ENCODE measurements at places on chromosomes 3 and 15.

DNA sequence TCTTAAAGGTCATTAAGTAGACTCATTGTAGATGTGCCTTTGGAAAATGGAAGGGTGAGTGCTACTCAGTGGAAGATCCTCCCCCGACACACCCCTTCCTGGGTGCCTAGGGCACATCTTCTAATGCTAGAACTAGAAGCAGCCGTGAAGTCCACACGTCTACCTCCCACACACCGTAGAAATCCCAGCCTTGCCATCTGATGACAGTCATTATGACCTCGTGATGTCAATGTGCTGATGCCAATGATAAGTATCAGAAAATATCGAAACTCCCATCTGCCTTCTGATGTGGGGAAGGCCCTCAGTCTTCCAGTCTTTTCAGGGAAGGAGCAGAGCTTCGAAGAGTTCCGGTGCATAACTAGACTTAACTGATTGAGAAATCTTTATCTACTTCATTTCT lies 282.1 kb upstream of the ROPN1 start:
- DNase-seq, result no peak

DNA sequence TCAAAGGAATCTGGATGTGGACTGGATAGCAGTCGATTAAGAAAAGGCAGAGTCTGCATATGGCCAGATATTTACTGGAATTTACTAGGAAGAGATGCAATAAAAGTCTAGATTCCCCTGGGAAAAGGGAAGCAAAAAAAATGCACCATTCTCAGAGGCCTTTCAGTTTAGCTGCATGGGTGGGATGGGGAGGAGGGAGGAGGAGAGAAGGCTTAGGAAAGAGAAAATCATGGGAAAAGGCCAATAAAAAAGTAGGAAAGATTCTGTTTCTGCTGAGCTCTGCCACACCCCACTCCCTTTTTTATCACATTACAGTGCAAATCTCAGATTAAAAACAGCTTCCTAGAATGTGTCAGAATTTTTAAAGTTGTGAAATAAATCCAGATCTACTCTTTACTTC lies 103.6 kb downstream of the ADAMTS9 start:
- DNase-seq, result no peak

- DNase-seq, result no peak
Measured at GRCh38 chr3:184639351-184639750, 72.5 kb downstream of the MAGEF1 start.

DNA sequence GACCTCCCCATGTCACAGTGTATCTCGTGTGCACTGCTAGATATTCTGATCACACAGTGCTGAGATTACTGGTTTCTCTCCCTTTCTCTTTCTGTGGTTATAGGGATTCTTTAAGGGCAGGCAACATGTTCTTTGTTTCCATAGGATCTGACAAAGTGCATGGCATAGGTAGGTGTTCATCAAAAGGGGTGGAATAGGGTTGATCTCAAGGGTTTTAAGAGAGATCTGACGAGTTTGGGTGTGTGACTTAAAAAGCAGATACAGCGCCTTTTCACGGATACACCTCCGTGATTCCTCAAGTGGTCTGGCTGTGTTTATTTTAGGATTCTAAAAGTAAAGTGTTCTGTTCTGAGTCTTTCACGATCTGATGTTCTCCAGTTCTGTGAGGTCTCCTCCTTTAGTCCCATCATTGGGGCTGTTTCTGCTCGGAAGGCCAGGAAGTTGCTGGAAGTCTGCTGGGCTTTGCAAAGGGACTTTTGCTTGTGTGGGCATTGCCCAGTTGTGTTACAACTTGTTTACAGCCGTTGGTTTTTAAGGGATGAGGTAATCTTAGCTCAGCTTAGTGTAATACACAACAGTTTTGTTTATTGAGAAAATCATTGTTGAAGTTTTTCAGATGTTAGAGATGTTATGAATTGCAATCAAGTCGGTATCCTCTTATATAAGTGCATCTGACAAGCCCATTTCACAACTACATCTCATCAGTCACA lies 34.8 kb downstream of the IGF1R start:
- DNase-seq, result no peak

- no peak for DNase-seq
Measured at GRCh38 chr3:115659253-115660220, 36.2 kb downstream of the GAP43 start.

DNA sequence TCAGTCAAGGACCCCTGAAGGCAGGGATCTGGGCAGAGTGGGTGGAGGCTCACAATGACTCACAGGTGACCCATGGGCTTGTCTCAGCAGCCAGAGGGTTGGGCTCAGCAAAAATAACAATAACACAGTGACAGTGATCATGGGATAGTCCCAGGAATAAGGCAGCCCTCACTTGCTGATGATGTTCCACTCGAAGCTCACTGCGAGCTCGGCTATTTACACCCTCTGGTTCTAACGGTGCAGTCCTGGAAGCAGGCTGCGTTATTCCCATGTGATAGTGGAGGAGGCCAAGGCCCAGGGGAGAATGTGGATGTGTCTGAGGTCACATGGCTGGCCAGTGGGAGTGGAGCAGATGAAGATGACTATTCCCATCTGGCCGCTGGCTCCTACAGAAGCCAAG lies 16.2 kb downstream of the CCDC33 start:
- DNase-seq, result no peak

DNA sequence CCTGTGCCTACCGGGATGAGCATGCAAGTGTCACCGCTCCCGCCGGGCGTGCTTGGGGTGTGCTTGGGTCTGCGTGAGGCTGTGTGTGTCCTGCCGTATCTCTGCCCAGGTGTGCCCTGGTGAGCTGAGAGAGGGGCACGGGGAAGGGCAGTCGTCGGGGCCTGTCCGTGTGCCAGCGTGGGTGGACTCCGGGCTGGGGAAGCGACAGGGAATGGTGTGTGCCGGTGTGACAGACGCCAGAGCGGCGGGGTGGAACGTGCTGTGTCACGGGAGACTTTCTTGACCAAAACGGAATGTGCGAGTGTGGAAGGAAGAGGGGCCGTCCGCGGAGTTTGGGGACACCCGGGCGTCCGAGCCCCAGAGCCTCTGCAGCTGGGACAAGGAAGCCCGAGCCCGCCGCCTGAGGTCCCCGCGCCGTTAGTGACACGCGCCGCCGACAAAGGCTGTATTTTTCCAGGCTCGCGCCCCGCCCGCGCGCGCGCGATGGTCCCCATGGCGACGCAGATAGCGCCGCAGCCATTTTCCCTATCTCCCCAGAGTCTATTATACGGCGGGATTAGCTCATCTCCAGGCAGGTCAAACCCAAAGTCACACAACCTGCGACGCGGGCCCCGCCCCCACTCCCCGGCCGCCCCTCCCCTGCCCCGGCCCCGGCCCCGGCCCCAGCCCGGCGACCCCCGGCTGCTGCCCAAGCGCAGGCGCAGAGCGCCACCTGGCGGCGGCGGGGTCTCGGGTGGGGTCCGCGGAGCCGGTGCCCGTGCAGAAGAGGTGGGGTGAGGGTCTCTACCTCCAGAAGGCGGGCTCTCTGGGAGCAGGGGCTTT lies 4.5 kb upstream of the GATA2 start:
- peak; percentile 55 for DNase-seq

GRCh38 chr3:73500321-73500720 lies 124.4 kb downstream of the PDZRN3 start:
- DNase-seq, result no peak

- no peak for DNase-seq
Measured at GRCh38 chr3:170476291-170476690, 57.6 kb downstream of the CLDN11 start.

GRCh38 chr3:69400683-69401082 lies 14.8 kb upstream of the FRMD4B start:
- no peak for DNase-seq

DNA sequence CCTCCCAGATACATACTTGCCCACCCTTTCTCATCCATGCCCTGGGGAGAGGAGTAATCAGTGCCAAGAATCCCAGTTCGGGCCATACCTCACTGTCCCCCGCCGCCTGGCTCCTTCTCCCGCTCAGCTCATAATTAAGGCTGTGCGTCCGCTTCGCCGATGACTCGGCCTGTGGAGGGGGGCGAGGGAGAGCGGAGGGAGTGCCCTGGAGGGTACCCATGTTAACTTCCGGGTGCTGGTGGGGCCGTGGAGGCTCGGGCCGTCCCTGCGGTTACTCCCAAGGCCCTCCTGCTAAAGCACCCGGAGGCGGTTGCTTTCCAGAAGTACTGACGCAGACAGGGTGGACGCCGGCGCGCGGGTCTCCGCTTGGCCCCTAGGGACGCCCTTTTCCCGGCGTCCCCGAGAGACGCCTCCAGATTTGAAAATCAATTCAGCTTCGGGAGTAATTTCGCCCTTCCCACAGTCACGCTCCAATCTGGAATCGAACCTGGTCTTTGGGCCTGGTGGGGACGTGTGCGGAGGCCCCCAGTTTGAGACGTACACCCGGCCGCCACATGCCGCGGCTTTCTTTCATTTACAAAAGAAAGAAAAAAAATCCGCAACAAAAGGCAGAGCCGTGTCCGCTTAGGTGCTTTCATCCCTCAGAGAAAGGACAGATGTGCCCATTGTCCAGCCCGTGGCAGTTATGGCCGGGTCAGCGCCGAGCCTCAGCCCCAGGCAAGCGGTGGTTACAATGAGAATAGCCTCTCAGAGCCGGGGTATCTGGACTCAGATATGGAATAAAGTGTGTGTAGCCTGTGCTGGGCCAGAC lies 1.0 kb upstream of the ONECUT1 start:
- no peak for DNase-seq

DNA sequence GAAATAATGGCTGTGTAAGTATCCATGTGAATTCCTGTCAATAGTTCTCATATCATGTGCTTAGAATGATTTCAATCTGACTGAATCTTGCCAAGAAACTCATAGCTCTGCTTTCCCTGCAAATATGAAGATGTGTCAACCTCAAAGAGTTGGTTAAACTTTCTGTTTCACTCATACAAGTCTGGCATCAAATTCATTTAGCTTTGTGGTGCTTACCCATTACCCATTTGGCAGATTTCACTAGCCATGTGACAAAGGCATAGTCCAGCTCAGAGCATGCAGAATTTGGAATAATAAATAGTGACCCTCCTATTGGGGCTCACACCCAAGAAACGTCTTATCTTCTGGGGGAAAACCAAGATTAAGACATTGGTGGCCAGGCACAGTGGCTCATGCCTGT lies 256.6 kb upstream of the TPRG1 start:
- DNase-seq, result no peak

- DNase-seq, result no peak
Measured at GRCh38 chr3:10518506-10519150, 13.2 kb upstream of the ATP2B2 start.

DNA sequence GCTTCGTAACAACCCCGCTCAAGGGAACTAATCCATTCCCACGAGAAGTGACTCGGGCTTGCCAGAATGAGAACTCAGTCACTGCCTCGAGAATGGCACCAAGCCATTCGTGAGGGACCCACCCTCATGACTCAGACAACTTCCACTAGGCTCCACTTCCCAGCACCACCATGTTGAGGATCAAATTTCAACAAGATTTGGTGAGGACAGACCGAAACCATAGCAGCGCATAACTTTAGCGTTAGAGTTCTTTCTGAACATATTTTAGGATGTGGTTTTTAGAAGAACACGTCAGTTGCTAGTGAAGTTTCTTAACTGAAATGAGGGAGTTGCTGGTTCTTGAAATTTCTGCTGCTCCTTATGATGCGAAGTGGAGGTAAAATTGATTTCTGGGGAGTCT lies 13.5 kb downstream of the PTPRG start:
- no peak for DNase-seq

DNA sequence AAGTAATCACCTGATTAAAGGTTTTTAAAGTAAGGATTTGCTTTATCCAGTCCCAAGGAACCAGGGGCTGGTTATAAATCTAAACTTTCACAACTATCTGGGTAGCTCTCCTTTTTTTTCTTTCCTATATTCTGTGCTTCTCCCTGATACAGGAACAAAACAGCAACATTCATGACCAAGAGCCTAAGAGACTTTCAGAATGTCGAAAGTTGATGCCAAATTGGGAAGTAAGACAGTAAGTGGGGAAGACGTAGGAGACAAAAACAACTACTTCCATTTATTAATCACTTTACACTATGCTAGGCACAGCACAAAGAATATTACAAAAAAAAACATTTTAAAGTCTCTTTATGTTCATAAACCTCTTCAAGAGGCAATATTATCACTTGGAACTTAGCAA lies 211.6 kb downstream of the MAGI1 start:
- DNase-seq, result no peak

DNA sequence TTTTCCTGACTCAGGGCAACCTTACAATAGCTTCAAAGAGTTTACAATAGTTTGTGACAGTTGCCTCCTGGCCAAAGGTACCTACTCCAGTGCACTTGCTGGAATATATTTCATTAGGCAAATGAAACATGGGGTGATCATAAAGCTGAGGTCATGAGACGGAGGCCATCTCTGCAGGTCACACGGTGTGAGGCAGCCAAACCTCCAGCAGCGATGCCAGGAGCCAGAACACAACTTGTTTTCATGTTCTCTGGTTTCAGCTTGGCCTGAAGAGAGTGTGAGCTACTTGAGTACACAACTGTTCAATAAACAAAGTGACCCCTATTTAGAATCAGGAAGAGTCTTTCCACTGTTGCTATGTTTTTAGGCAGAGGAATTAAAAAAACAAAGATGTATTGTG lies 42.7 kb upstream of the PYGO1 start:
- DNase-seq, result no peak

- no peak for DNase-seq
Measured at GRCh38 chr15:49293941-49294340, 123.9 kb downstream of the GALK2 start.

DNA sequence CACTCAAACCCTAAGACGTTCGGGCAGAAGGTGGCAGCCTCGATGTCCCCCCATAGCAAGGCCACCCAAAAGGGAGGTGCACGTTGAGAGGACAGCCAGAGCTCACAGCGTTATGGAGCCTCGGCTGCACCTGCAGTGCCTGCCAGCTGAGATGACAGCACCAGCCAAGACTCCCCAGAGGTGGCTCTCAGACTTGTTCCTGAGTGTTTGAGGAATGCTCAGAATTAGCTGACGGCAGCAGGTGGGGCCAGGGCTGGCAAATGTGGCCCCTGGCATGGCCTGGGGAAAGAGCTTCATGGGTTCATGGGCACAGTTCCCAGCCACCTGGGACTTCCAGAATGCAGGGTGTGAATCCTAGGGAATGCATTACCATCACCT lies 177.8 kb downstream of the KLF13 start:
- no peak for DNase-seq

DNA sequence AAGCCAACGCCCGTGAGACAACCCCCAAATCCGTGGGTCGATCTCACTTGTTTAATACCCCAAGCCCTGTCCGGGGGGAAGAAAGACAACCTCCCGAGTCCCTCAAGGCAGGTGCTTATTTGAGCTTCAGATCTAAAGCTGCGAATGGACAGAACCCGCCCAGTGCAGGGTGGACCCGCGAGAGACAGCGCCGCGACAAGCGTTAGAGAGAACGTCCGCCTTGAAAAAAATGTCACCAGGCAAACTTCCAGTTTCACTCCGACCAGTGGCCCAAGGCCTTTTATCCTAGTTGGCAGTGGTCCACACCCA lies 740 bp upstream of the OXSR1 start:
- DNase-seq, result no peak

DNA sequence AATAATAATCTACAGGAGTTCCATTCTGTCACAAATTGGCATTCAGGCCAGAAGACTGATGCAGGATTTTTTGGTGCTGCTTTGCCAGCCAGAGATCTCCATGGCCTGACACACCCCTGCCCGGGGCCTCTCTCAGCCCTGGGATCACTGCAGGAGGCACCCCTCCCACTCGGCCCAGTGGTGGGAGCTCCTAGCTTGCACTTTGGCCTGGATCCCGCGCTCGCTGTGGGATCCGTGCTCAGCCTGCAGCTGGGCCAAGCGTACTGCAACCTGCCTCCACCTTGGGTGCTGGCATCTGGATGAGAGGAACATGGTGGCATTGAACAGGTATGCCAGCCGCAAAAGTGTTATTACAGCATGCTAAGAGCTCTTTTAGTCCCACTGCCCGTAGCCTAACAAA lies 656.7 kb upstream of the CCDC54 start:
- no peak for DNase-seq

GRCh38 chr15:75335705-75336355 lies at the start of gene COMMD4:
Gene COMMD4 (plus strand): TSS chr15:75336063. CDS start chr15:75336090, 27 bp downstream.
- peak; percentile 81 for DNase-seq

- DNase-seq, result no peak
Measured at GRCh38 chr3:39088889-39089288, 18.5 kb downstream of the GORASP1 start.
